ENCODE measurements at places on chromosomes 12 and 14. TPM values are rescaled to one million over a fixed set of nuclear protein-coding genes. Genes with fewer than 3 reads are reported as not detected.

DNA sequence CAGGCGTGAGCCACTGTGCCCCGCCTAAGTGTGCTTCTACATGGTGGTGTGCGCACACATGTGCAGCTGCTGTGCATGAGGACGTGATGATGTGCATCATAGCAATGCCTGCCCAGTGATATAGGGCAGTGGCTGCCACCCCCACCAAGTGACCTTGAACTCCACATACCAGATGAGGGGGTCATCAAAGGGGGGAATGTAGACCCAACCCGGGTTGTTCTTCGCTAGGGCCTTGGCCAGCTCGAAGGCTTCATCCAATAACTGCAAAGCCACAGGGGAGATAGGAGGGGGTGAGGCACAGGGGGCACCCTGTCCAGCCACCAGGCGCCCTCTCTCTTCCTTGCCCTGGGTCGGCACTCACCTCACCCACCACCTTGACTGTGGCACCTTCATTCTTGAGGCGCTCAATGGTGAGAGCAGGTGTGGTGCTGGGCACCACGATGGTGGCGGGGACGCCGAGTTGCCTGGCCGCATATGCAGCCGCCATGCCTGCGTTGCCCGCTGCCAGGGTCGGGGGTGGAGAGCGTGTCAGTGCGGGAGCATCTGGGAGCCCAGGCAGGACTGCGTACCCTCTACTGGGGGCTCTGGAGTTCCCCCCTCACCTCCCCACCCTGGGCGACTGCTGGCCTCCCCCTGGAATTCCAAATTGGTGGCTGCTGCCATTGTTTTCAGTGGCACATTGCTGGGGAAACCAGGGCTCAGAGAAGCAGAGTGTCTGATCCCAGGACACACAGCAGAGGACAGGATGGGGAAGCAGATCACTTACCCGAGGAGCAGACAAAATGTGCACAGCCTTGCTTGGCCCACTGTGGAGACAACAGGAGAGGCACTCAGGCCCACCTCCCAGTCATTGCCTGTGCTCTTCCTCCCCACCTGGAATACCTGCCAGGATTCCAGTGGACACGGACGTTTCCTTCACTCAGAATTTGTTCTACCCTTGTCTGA lies 5.1 kb downstream of the SDS start:
- no peak for DNase-seq

OAS1 gene
- 292 TPM for total RNA-seq

ATL1 gene
- total RNA-seq, result 2.2 TPM

TMPRSS12 gene
- total RNA-seq, result not detected

DNA sequence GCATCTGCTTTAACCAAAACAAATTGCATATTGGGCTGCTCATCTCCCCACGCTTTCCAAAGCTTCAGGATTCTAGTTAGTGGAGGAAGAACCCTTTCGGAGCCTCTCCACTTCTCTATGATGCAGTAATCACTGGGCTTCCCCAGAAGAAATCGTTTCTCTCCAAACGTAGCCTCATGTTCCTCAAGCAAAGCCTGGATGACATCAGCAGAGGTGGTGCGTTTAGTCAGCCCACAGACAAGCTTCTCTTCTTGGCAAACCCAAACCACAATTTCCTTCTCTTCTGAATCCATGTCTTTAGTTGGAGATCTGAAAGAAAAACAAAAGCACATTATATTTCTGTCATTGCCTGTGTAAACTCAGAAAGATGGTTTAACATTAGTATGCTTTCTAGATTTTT lies 30.6 kb downstream of the RASSF9 start:
- DNase-seq, result no peak

DNA sequence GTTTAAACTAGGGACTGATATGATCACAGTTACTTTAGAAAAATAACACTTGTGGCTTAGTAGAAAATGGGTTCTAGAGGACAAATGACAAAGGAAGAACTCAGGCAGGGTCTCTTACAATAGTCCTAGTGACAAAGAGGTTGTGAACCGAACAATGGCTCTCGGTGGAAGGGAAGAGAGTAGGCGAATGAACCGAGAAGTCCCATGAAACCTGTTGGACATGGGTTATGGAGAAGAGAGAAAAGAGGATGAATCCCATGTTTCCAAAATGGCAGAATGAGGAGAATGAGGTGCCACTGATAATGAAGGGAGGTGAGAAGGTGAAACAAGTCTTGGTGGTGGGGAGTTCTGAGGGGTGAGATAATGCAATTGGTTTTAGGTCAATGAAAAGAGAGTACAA lies 94.1 kb downstream of the PPM1H start:
- no peak for DNase-seq

STON2 gene
- 0.66 TPM for total RNA-seq
